Progenitor cell of endocrine pancreas (in vitro differentiated cells): ENCODE measurements at places on chromosomes 6 and 20. TPM values are rescaled to one million over a fixed set of nuclear protein-coding genes. Genes with fewer than 3 reads are reported as not detected.

The NKX2-2 gene
- 15.5 and 16.1 TPM in 2 replicates for total RNA-seq

DNA sequence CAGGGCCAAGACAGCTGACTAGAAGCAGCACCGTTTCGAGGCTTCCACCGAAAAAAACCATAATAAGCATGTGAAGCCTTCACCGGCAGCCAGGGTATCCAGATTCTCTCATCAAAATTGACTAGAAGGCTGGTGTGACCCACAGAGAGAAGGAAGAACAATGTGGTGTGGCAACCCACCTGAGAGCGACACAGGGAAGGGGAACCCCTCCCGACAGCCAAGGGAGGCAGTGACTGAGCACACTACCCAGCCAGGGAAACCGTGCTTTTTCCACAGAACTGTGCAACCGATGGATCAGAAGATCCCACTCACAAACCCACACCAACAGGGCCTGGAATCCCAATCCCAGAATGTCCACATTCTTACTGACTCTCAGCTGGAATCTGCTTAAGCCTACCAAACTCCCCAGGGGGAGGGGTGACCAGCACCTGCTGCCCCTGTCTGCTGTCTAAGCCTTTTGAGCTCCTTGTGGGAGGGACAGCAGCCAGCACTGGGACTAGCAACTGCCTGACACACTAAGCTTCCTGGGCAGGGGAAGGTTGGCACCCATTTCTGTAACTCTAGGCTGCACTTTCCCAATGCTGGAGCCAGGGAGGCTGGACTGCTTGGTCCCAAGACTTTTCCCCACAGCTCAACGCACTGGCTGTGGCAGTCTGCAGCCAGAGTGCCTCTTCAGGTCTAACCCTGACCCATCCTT lies 231.9 kb upstream of the FAM83B start:
- peaks cover 19% of the 10 kb centered on the region for H3K4me1 ChIP-seq
- H3K27ac ChIP-seq = no peak overlapping the region
- no peak for DNase-seq
- no peaks in the 10 kb centered on the region for H3K36me3 ChIP-seq
- H3K27me3 ChIP-seq = no peaks in the 10 kb centered on the region
- no peak overlapping the region for H3K4me3 ChIP-seq

- H3K4me1 ChIP-seq = no peaks in the 10 kb centered on the region
- H3K4me3 ChIP-seq = no peak overlapping the region
- H3K27ac ChIP-seq = no peak overlapping the region
- H3K27me3 ChIP-seq = no peaks in the 10 kb centered on the region
- DNase-seq = no peak
Measured at GRCh38 chr20:5160882-5161281, 34.1 kb downstream of the CDS2 start.

DNA sequence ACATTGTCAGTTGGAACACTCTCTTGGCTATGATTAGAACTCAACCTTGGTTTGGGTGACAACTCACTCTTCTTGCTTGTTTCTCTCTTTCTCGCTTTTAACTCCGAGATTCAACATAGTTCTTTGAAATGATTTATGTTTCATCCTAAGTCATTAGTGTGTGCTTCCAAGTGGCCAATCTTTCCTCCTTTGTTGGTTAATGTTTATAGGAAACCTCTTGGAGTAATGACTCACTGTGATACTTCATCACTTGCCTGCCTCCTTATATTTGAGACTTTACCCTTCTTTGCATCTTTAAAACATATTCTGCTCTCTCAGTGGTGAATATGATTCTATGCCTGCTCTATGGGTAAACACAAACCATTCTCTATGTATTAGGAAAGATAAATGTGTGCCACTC lies 279.7 kb upstream of the FLRT3 start:
- H3K36me3 ChIP-seq = no peaks in the 10 kb centered on the region
- H3K4me1 ChIP-seq = peaks cover 11% of the 10 kb centered on the region
- H3K4me3 ChIP-seq = no peak overlapping the region
- no peak for DNase-seq

- peaks cover 5% of the 10 kb centered on the region for H3K4me1 ChIP-seq
- no peak for DNase-seq
- H3K36me3 ChIP-seq = peaks cover 15% of the 10 kb centered on the region
- H3K27me3 ChIP-seq = no peaks in the 10 kb centered on the region
- H3K4me3 ChIP-seq = no peak overlapping the region
Measured at GRCh38 chr20:1150218-1150617, 31.8 kb downstream of the PSMF1 start.

DNA sequence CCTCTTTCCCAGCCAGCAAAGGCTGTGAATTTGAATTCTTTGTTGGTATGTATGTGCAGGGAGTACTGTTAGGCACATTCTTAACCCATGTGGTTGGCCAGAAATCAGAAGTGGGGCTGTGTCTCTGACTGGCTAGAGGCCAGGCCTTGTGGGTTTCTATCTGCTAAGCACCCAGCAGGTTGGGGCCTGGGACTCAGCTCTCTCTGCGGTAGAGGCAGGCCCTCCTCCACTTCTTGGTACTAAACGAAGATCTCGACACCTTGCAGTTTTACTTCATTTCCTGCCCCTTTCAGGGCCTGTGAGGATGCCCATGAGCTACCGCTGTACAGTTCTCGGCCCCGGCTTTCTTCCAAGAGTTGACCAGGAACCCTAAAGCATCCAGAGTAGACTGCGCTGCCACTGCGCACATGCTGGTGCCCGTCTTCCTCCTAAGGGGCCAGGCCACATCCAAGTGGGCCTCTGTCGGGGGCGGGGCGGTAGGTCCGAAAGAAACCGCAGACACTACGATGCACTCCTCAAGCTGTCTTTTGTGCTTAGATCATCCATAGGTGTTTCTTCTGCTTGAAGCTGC lies 51.1 kb downstream of the TCP11 start:
- H3K4me3 ChIP-seq = no peak overlapping the region
- H3K27me3 ChIP-seq = no peaks in the 10 kb centered on the region
- no peak overlapping the region for H3K27ac ChIP-seq
- peaks cover 10% of the 10 kb centered on the region for H3K36me3 ChIP-seq
- peaks cover 9% of the 10 kb centered on the region for H3K4me1 ChIP-seq

- H3K27ac ChIP-seq = no peak overlapping the region
- no peaks in the 10 kb centered on the region for H3K4me1 ChIP-seq
- no peaks in the 10 kb centered on the region for H3K36me3 ChIP-seq
- no peaks in the 10 kb centered on the region for H3K27me3 ChIP-seq
Measured at GRCh38 chr6:100657678-100658330, 193.1 kb upstream of the SIM1 start.

GRCh38 chr6:10393544-10394225 lies 21.2 kb downstream of the TFAP2A start:
- no peak overlapping the region for H3K27ac ChIP-seq
- no peak for DNase-seq
- H3K4me1 ChIP-seq = peaks cover 7% of the 10 kb centered on the region
- no peak overlapping the region for H3K4me3 ChIP-seq

DNA sequence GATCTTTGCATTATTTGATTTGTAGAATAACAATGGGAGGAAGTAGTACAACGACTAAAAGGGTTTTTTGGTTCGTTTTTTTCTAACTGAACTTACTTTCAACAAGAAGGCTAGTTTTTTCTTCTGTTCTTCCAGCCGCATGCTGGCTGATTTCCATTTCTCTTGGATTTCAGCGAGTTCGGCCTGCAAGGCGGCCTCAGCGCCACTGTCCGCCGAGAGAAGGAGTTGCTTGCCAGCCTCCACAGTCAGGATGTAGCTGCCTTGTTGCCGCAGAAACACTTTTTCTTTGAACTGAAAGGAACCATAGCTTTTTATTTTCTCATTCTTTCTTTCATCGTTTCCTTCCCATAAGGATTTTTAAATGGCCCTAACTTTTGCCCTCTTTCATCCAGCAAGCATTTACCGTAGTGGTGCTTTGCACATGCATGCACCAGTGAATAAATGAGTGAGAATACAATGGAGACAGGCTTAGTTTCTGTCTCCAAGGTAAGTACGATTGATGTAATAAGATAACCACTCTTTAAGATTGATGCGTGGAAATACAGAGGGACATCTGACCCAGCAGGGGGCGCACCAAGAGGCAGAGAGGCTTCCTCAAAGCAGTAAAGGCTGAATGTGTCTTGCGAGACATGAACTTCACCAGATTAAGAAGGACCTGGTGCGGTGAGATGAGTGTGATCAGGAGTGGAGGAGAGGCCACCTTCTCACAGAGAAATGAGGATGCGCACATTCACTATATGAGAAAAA lies 398.8 kb downstream of the ESR1 start:
- peaks cover 9% of the 10 kb centered on the region for H3K4me1 ChIP-seq
- no peak overlapping the region for H3K4me3 ChIP-seq
- H3K27ac ChIP-seq = no peak overlapping the region
- DNase-seq = no peak

GRCh38 chr20:58469616-58470015 lies 45.6 kb downstream of the APCDD1L start:
- H3K4me3 ChIP-seq = no peak overlapping the region
- DNase-seq = no peak
- no peak overlapping the region for H3K27ac ChIP-seq
- no peaks in the 10 kb centered on the region for H3K4me1 ChIP-seq
